NCI-H460 (cell line): ENCODE measurements at places on chromosomes 3 and 15. TPM values are rescaled to one million over a fixed set of nuclear protein-coding genes. Genes with fewer than 3 reads are reported as not detected.

DNA sequence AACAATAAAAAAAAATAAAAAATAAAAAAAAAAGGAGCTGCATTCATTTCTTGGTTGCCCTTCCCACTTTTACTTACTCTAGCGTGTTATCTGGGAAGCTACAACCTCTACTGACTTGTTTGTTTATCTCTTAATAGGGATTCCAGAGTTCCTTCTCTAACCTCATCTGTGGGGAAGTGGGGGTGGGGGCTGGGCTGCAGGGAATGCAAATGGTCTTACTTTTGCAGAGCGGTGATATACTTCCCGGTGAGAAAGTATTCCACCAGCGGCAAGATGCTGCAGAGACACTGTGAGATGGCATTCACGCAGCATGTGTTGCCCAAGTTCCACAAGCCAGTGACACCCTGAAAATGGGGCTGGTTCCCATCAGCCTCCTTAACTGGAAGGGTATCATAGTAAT, 2.1 kb downstream of the USP50 start:
- no peak for DNase-seq

- DNase-seq: peak; percentile 19
Measured at GRCh38 chr3:153927107-153927506, 194.1 kb upstream of the ARHGEF26 start.

- DNase-seq: no peak
Measured at GRCh38 chr3:189269365-189269764, 97.6 kb downstream of the TPRG1 start.

DNA sequence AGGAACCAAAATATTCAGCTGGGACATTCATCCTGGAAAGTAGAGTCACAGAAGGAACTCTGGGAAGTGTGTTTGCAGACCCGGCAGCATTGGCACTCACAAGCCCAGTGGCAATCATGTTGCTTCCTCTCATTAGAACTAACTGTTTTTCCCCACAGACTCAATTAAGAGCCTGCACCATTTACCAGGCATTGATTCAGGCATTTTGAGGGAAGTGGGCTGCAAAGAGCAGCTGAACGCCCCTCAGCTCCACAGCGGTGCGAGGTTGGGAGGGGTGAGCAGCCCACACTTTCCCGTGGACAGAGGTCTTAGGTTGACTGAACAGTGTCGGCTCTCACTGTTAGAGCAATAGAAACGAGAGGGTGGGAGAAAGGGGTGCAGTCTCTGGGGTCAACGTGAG, 143.8 kb downstream of the STT3B start:
- DNase-seq: no peak

DNA sequence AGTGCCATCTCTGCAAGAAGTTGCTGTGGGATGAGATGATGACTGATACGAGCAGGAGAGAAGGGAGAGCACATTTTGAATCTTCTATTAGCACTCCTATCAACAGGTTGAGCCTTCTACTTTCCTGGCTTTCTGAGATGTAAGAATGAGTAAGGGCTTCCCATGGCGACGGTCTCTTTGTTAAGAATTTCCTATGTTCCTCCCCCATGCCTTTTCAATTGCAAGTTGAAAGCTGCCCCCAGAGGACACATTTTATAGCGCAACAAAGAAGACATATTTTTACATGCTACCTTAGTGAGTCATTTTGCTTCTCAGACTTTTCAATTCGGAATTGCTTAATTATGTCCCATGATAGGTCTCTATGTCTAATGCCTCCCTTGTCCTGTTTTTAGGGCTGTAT, 71.3 kb upstream of the LRTM1 start:
- DNase-seq: peak; percentile 12

DNA sequence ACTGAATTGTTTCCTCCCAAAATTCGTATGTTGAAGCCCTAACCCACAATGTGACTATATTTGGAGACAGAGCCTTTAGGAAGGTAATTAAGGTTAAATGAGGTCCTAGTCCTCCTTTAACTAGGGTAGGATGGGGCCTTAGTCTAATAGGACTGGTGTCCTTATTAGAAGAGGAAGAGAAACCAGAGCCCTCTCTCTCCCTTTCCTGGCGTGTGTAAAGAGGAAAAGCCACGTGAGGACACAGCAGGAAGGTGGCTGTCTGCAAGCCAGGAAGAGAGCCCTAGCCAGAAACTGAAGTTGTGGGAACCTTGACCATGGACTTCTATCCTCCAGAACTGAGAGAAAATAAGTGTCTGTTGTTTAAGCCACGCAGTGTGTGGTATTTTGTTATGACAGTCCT, 94.3 kb downstream of the OXNAD1 start:
- no peak for DNase-seq

DNA sequence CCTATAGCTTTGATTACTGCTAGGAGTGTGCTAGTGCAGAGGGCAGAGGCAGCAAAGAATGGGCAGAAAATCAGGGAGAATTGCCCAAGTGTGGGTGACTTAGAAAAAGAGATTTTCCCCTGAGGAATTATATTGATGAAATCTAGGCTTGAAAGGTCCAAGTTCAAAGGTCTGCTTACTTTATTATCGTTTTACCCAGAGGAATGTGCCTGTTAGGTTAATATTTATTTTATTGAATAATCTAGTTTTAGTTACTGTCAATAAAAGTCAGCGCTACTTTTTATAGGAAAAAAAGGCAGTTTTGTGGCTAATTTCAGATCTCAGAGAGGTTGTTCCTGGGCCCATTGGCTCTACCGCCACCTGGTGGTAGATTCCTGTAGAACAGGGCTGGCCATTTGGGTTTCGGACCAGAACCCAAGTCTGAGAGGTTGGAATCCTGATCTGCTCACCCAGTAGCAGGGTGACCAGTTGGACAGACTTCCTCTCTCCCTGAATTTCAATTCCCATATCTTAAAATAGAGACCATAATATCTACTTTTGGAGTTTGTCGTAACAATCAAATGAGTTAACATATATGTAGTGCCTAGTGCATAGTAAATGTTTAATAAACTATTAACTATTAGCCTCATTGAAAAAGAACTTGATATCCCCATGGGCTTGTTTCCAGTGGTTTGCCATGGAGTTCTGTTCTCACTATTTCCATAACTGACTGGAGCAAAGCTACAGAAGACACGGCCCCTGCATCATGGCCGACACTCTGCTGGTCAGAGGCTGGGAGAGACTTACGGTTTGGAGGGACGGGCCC, 62.7 kb upstream of the ZNF148 start:
- DNase-seq: peak; percentile 30

DNA sequence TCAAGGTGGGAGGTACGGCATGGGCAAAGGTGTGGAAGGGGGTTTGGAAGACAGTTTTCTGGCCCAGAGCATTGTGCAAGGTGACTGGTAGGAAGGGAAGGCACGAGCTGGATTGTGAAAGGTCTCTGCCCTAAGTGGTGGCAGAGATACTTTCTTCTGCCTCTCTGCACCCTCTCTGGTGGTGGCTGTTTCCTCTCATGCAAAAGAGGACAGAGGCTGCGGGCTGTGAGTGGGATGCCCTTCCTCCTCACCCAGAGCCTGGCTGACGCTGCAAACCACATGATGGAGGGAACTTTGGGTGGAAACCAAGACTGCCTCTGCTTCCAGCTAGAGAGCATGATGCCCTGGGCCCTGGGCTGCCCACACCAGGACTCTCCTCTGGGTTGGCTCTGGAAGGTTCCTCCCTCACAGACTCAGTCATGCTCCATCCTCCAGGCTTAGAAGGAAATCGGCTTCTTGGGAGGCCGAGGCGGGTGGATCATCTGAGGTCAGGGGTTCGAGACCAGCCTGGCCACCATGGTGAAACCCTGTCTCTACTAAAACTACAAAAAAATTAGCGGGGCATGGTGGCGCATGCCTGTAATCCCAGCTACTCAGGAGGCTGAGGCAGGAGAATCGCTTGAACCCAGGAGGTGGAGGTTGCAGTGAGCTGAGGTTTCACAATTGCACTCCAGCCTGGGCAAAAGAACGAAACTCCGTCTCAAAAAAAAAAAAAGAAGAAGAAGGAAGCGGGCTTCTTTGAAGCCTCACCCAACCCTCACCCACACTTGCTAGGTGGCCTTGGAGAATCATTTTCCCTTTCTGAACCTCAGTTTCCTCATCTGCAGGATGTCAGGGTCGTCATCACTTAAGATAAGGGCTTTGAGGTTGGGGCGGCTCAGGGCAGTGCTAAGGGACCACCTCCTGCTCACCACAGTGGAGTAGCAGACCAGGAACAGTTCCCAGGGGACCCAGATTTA, 8.3 kb downstream of the PSTPIP1 start:
- no peak for DNase-seq

DNA sequence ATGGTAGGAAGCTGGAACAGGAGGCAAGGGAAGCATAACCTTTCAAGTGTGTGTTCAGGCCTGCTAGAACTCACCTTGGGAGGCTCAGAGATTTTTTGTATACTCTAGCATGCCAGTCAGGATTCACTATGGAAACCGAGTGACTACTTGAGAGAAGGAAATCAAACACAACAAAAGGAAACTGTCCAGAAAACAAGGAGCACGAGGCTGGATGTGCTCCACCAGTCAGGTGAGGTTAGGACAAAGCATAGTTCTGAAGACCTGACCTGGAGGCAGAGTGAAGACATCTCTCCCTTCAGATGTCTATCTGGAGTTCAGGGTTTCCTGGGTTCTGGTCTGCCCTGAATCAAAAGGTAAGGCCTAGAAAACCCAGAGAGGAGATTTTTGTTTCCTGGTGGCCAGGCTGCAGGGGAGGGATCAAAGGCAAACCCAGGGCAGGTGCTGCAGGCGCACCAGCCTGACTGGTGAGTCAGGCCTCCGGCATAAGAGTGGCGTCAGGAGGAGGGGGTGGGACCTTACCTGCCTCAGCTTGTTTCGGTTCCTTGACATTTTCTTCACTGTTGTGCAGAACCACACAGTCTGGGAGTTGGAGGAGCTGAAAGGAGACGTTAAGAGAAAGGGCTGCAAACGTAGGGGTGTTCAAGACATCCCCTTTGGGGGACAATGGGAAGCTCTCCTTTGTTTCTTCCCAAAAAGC, 52.2 kb upstream of the OSBPL11 start:
- no peak for DNase-seq

DNA sequence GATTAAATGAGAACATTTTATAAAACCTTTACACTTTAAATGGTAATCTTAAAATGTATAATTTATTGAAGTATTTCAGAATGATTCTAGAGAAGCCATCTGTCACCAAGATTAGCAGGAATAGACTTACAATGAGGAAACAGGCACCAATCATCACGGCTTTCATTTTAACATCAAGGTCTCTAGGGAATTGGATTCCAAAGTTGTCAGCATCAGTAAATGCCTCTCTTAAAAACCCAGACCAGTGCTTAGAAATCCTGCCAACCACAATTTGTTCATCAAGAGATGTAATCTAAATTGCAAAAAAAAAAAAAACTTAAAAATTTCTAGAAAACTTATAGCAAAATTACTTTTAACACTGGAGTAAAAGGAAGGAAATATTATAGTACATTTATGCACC, 20.3 kb downstream of the PLSCR2 start:
- DNase-seq: no peak

DNA sequence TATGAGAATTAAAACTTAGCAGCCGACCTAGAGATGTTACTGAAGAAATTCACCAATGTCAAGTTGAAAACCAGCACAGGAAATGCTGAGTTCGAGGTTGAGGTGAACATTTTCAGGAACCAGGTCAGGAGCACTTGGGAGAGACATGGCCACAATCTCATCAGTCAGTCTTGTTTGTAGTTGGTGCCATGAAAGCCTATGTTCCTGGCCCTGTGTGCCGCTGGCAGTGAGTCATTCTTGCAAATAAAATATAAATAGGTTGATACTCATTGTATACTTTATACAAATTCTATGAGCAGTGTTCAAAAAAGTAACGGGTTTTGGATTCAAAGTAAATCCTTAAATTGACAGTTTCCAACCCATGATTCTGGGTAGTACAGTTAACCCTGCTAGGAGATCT, 1.5 kb upstream of the FSIP1 start:
- DNase-seq: no peak

- no peak for DNase-seq
Measured at GRCh38 chr3:20352546-20353179, 166.7 kb upstream of the SGO1 start.

DNA sequence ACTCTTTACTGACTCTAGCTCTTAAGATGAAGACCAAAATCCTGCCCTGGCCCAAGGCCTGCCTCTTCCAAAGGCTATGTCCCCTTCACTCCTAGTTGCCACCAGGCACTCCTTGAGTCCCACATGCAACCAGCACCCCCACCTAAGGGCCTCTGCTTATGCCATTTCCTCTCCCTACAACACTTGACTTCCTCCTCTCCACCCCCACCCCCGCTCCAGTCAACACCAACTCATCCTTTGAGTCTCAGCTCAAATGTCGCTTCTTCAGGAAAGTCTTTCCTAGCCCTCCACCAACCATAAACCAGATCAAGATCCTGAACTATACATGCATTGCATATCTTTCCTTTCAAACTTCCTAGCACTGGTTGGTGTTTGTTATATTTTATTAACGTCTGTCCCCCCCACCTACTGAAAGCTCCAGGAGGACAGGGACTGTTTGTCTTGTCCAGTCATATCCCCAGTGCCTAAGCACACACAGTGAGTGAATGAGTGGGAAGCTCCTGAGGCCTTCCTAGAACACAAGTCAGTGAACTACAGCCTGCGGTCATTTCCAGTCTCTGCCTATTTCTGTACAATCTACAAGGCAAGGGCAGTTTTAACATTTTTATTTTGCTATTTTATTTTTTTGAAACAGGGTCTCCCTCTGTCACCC, 7.3 kb downstream of the TBC1D2B start:
- DNase-seq: no peak

- no peak for DNase-seq
Measured at GRCh38 chr15:42994546-42994945, 74.0 kb upstream of the TTBK2 start.

GRCh38 chr3:134419214-134419959, 45.1 kb upstream of the AMOTL2 start:
- no peak for DNase-seq

DNA sequence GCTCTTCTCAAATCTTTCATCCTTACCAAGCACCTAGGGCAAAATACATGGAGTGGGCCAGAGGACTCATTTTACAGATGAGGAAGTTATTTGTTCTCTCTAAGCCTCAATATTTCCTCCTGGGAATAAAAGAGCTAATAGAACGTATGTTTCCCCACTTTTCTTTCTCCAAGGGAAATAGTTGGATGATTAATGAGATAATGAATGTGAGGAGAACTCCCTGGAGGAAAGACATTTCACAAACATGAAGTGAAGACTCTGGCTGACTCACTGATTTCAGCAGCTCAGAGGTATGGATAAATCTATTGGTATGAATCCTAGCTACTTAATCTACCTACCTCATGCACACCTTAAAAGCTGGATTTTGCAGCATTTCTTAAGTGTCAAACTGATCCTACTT, 98.4 kb downstream of the ECT2 start:
- DNase-seq: no peak

Gene RBP2
- not detected in 2 replicates for total RNA-seq

Gene SPTSSB
- not detected in 2 replicates for total RNA-seq

Gene SLCO2A1
- not detected in 2 replicates for total RNA-seq

Gene MEX3B
- 3.6 and 5.2 TPM in 2 replicates for total RNA-seq
